Peyer's patch (tissue), 4 donors: ENCODE measurements at places on chromosomes 2 and 18. TPM values are rescaled to one million over a fixed set of nuclear protein-coding genes. Genes with fewer than 3 reads are reported as not detected.

Gene COL5A2
- total RNA-seq, result 12.9 TPM

Gene EFEMP1
- 19.0 TPM for total RNA-seq

Gene ITGB6
- 9.9 TPM for total RNA-seq

Gene SKOR2
- total RNA-seq, result not detected

Gene SIX3
- not detected for total RNA-seq

Gene CLHC1
- total RNA-seq, result 9.1 TPM

GRCh38 chr18:67549946-67550345, 33.4 kb upstream of the DSEL start:
- DNase-seq, result no peak
- no peak overlapping the region for H3K4me3 ChIP-seq
- H3K27me3 ChIP-seq, result no peaks in the 10 kb centered on the region
- H3K27ac ChIP-seq, result no peak overlapping the region

DNA sequence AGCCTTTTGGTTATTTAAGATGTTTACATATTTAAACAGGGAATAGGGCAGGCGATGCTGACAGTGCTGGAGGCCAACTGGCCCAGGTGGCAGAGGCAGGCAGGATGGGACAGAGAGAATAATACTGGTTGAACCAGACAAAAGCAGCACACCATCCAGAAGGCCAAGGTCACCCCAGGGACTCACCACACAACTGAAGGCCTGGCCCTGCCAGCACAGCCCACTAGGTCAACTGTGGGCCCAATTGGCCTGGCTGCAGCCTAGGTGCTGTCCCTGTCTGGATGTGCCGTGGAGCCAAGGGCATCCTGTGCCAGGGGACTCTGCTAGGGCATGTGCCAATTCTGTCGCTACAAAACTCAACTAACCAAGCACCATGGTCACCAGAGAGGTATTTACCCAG, 69.2 kb downstream of the RNF152 start:
- H3K27me3 ChIP-seq, result no peaks in the 10 kb centered on the region
- no peak for DNase-seq
- H3K4me3 ChIP-seq, result no peak overlapping the region
- H3K4me1 ChIP-seq, result no peaks in the 10 kb centered on the region
- H3K36me3 ChIP-seq, result no peaks in the 10 kb centered on the region
- H3K27ac ChIP-seq, result no peak overlapping the region

- H3K4me3 ChIP-seq, result no peak overlapping the region
- H3K36me3 ChIP-seq, result no peaks in the 10 kb centered on the region
- no peak for DNase-seq
- no peaks in the 10 kb centered on the region for H3K4me1 ChIP-seq
- no peaks in the 10 kb centered on the region for H3K27me3 ChIP-seq
These were observed 43.1 kb upstream of the PTH2R start for GRCh38 chr2:208363485-208363884.

- no peaks in the 10 kb centered on the region for H3K36me3 ChIP-seq
- no peak overlapping the region for H3K4me3 ChIP-seq
- no peaks in the 10 kb centered on the region for H3K4me1 ChIP-seq
- H3K27me3 ChIP-seq, result no peaks in the 10 kb centered on the region
- DNase-seq, result no peak
These were observed 20.1 kb downstream of the GPR55 start for GRCh38 chr2:230904856-230905447.
